Upper lobe of right lung (tissue), 1 donor: ENCODE measurements at places on chromosomes 13 and 19.
A peak's percentile ranks its signal among the peaks of the same experiment; 100 is the strongest.

GRCh38 chr13:93744033-93744432 is 517.4 kb downstream of the GPC6 start:
- no peaks in the 10 kb centered on the region for H3K4me1 ChIP-seq
- no peak for DNase-seq
- no peaks in the 10 kb centered on the region for H3K36me3 ChIP-seq
- H3K27me3 ChIP-seq: no peaks in the 10 kb centered on the region
- no peak overlapping the region for H3K4me3 ChIP-seq

DNA sequence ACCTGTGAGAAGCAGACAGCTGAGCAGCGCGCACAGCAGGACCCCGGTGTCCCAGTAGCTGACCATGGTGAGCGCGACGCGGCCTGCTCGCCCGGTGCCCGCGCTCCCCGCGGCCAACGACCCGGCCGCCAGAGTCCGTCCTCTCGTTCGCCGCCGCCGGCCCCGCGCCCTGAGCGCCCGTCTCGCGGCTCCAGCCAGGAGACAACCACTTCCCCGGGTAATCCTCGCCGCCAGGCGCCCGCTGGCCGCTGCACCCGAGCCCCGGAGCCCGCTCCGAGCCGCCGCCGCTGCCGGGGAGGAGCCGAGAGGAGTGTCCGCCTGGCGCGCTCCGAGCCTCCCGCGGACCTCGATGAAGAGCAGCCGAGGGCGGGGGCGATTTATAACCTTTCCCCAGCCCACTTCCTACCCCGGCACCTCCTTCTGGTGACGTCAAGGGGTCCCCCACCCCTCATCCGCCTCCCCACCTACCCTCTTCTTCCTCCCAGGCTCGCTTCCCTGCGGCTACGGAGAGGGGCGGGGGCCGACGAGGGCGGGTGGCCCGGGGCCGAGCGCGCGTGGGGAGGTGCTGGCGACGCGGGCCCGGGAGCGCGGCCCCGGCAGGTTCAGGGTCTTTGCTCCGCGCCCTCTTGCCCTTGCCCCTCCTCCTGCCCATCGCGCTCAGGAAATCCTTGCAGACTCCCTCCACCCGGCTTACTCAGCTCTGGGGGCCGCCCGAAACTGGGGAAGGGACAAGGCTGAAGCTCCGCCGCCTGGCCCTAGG is at the start of gene FLT1:
Gene FLT1, minus strand, starts transcription at position 351 of the 760 bp plus-strand sequence. Its CDS starts 285 bp downstream, at position 66.
- peaks cover 66% of the 10 kb centered on the region for H3K27me3 ChIP-seq
- peak within 1 kb of the TSS; percentile 57 for H3K4me3 ChIP-seq
- H3K4me1 ChIP-seq: peaks cover 30% of the 10 kb centered on the region
- no peaks in the 10 kb centered on the region for H3K36me3 ChIP-seq
- H3K27ac ChIP-seq: peak within 1 kb of the TSS; percentile 60

DNA sequence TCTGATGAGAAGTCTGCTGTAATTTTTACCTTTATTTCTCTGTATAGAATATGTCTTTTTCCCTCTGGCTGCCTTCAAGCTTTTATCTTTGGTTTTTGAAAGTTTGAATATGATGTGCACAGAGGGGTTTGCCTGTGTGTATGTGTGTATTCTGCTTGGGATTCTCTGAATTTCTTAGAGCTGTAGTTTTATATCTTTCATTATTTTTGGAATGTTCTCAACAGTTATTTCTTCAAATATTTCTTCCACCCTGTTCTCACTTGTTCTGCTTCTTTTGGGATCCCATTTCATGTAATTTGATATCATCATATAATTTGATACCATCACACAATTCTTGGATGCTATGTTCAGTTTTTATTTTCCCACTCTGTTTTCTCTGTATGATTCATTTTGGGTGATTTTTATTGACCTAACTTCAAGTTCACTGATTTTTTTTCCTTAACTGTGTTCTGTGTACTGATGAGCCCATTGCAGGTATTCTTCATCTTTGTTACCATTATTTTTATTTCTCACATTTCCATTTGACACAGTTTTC is 7.5 kb downstream of the COG3 start:
- H3K4me3 ChIP-seq: no peak overlapping the region
- peaks cover 11% of the 10 kb centered on the region for H3K36me3 ChIP-seq
- H3K27me3 ChIP-seq: no peaks in the 10 kb centered on the region
- peaks cover 22% of the 10 kb centered on the region for H3K4me1 ChIP-seq
- no peak for DNase-seq

- H3K4me3 ChIP-seq: no peak overlapping the region
- H3K27ac ChIP-seq: no peak overlapping the region
- no peaks in the 10 kb centered on the region for H3K27me3 ChIP-seq
- H3K4me1 ChIP-seq: no peaks in the 10 kb centered on the region
- H3K36me3 ChIP-seq: no peaks in the 10 kb centered on the region
Measured at GRCh38 chr13:46544811-46545210, 8.2 kb upstream of the LRCH1 start.

DNA sequence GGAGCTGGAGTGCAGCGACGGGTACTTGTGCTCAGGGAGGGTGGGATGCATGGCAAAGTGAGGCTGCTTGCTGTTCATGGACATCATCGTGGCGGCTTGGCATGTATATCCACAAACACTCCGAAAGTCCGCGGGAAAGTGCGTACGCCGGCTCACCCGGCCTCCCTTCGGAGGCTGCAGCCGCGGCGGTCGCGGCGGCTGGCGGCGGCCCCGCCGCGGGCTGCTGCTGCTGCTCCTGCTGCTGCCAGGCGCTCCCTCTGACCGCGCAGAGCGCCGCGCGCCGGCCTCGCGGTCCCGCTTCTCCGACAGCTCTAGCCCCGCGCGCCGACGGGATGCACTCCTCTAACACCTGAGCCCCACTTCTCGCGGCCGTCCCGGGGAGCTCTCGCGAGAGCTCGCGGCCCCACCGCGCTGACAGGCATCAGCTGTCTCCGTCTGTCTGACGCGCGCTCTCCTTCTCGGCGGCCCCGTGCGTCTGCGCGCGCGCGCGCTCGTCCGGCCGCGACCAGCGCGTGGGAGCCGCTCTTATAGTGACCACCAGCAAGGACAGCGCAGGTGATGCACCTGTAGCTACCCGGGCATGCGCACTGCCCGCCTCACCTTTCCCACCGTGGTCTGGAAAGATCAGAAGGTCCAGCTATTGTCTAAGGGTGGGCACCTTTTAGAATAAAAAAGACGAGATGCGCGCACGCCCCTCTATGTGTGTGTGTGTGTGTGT is at the start of gene POU4F1:
Gene POU4F1, minus strand, starts transcription at position 313 of the 718 bp plus-strand sequence. Its CDS starts 226 bp downstream, at position 87.
- no peak within 1 kb of the TSS for H3K27ac ChIP-seq
- no peak for DNase-seq
- H3K36me3 ChIP-seq: no peaks in the 10 kb centered on the region

DNA sequence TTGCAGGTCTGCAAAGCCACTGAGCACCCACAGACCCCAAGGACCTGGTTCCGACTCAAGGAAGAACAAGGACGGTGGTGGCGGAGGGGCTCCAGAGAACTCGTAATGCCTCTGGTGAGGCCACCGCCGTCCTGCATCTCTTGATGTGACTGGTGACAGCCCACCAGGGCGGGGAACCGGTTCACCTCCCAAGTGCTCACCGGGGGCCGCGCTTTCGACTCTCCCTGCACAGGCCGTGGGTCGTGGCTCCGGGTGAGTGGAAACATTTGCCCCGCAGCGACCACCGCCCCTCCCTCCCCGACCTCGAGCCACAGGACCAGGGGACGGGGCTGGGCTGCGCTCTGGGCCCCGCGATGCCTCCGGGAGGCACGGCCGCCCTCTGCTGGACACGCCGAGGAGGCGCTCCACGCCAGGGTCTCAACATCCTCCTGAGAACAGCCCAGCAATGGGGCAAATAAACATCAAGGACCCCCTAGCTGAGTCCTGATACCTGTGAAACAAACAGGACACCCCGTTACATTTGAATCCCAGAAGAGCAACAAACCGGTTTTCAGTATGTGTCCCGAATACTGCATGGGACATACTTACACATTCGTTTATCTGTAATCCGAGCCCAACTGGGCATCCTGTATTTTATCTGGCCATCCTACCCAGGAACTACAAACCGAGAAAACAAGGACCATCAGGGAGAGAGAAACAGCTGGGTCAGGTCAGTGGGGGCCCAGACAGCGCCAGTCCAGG is 3.9 kb upstream of the PLPP2 start:
- peaks cover 45% of the 10 kb centered on the region for H3K27me3 ChIP-seq
- H3K4me3 ChIP-seq: no peak overlapping the region

DNA sequence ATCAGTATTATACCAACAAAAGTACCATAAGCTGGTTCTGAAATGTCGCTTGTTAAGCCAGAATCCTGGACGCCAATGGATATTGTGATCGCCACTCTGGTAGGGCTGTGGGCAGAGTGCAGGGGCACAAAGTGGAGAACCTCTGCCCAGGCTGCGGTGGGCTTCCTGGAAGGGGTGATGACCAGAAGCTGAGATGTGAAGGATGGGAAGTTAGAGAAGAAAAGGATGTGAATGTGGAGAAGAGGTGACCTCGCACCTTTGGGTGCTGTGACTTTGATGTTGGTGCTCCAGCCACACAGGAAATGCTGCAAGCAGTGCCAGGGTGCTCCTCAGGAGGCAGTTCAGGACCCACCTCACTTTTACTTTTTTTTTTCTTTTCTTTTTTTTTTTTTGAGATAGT is 207.9 kb upstream of the MAB21L1 start:
- H3K4me3 ChIP-seq: no peak overlapping the region
- no peaks in the 10 kb centered on the region for H3K4me1 ChIP-seq
- no peak overlapping the region for H3K27ac ChIP-seq

- peaks cover 66% of the 10 kb centered on the region for H3K27me3 ChIP-seq
- no peak for DNase-seq
- H3K27ac ChIP-seq: no peak overlapping the region
- no peaks in the 10 kb centered on the region for H3K36me3 ChIP-seq
- peaks cover 8% of the 10 kb centered on the region for H3K4me1 ChIP-seq
Measured at GRCh38 chr19:46076031-46076880, 35.5 kb upstream of the IGFL4 start.

DNA sequence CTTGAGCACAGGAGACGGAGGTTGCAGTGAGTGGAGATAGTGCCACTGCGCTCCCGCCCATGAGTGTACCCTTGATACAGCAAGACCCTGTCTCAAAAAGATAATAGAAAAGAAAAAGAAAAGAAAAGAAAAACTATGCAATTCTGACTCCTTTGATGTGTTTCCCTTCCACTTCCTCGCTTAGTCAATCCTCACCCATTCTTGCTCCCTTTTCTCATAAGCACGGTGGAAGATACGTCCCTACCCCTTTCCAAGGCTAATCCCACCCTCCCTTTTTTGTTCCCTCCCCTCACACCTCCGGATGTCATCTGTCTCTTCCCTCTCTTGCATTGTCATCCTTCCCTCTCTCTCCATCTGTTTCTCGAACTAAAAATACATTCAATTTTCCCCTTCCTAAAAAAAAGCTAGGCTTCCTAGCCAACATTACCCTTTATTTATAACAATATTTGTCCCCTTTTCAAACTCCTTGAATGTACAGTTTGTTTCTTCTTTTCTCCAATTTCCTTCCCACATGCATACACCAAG is 40.5 kb upstream of the ITM2B start:
- no peak for DNase-seq
- H3K27me3 ChIP-seq: no peaks in the 10 kb centered on the region
- H3K36me3 ChIP-seq: no peaks in the 10 kb centered on the region

- no peak overlapping the region for H3K27ac ChIP-seq
- no peaks in the 10 kb centered on the region for H3K4me1 ChIP-seq
- no peaks in the 10 kb centered on the region for H3K27me3 ChIP-seq
- no peak overlapping the region for H3K4me3 ChIP-seq
Measured at GRCh38 chr13:88919970-88920628, 1248.9 kb downstream of the SLITRK5 start.

DNA sequence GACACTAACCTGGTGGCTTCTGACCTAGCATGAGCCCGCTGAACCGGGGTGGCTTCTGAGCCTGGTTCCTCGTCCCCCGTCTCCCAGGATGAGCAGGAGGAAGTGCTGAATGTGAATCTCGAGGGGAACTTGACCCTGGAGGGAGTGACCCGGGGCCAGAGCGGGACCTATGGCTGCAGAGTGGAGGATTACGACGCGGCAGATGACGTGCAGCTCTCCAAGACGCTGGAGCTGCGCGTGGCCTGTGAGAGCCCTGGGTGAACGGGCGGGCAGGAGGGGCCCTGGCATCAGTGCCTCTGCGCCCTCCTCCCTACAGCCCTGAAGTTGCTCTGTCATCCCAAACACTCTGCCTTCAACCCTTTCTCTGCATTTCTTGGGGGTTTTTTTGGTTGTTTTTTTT is 5.6 kb downstream of the BCAM start:
- peaks cover 22% of the 10 kb centered on the region for H3K36me3 ChIP-seq
- no peak overlapping the region for H3K27ac ChIP-seq
- H3K4me1 ChIP-seq: peaks cover 5% of the 10 kb centered on the region
- H3K27me3 ChIP-seq: no peaks in the 10 kb centered on the region

- H3K36me3 ChIP-seq: no peaks in the 10 kb centered on the region
- H3K4me3 ChIP-seq: no peak overlapping the region
- DNase-seq: no peak
- H3K4me1 ChIP-seq: peaks cover 33% of the 10 kb centered on the region
Measured at GRCh38 chr19:41355035-41355434, 1.3 kb upstream of the TGFB1 start.

GRCh38 chr13:39928261-39928660 is 272.8 kb downstream of the COG6 start:
- no peaks in the 10 kb centered on the region for H3K36me3 ChIP-seq
- H3K4me3 ChIP-seq: no peak overlapping the region
- H3K27me3 ChIP-seq: no peaks in the 10 kb centered on the region
- no peak for DNase-seq

DNA sequence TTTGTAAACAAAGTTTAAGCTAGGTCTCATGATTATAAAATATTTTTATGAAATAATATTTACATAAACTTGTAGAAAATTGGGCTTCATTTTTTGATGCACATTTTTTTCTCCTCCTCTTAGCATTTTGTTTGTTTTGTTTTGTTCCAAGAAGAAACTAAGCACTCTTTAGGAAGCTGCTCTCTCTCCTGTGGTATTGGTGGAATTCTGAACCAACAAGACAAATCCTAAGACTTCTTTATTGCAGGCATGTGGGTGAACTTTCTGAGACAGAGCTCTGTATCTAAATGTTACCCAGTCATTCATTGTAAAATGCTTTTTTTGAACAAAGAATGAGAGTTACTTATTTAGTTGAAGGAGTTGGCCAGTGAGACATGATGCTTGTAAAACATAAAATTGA is 39.3 kb downstream of the LMO7 start:
- no peak overlapping the region for H3K27ac ChIP-seq
- no peak overlapping the region for H3K4me3 ChIP-seq
- H3K4me1 ChIP-seq: no peaks in the 10 kb centered on the region
- H3K27me3 ChIP-seq: no peaks in the 10 kb centered on the region

DNA sequence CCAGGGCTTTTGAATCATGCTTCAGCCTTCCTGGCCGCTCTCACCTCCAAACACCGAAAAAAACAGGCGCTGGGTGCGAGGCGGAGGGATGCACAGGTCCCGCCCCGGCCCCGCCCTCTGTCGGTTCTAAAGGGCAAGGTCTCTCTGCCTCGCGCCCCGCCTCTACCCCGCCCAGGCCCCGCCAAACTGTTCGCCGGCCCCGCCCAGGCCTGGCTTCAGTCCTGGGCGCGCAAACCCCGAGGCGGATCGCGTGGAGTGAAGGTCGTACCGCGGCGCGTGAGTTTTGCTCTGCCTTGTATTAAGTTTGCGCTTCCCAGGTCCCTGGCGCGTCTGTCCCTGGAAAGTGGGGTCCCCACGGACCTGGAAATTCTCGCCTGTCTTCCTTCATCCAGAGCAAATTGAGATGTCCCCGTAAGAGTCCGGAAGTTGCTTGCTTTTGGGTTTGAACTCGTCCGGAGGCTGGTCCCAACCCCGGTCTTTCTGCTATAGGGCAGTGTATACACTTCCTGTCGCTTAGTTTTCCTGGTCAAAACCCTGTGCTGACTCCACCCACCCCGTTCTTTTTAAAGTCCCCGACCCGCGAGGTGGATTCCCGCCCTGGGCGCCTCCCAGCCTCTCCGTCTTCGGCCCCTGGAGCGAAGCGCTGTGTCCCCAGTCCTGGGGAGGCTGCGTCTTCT is 8.4 kb downstream of the ZNF808 start:
- DNase-seq: peak; percentile 89
- peak overlapping the region; percentile 56 for H3K4me3 ChIP-seq
- H3K4me1 ChIP-seq: peaks cover 10% of the 10 kb centered on the region
- no peaks in the 10 kb centered on the region for H3K27me3 ChIP-seq
- H3K27ac ChIP-seq: peak overlapping the region; percentile 30
- H3K36me3 ChIP-seq: no peaks in the 10 kb centered on the region
